Activated CD8-positive, alpha-beta memory T cell treated with anti-CD3 and anti-CD28 coated beads, Interleukin-2, amount 10 ng/mL, durations not matched to agents 7 days and 5 days (primary cell): ENCODE measurements at places on chromosomes 7 and 10. TPM values are rescaled to one million over a fixed set of nuclear protein-coding genes. Genes with fewer than 3 reads are reported as not detected.

The ASB15 gene
- total RNA-seq, result not detected

The CNTNAP2 gene
- total RNA-seq, result not detected

The ZNF736 gene
- 20.1 TPM for total RNA-seq

The STRIP2 gene
- 19.0 TPM for total RNA-seq

- no peaks in the 10 kb centered on the region for H3K36me3 ChIP-seq
- H3K4me3 ChIP-seq, result no peak overlapping the region
- no peaks in the 10 kb centered on the region for H3K27me3 ChIP-seq
- no peak overlapping the region for H3K27ac ChIP-seq
- H3K4me1 ChIP-seq, result no peaks in the 10 kb centered on the region
- no peak for DNase-seq
These were observed 182.7 kb downstream of the CUX1 start for GRCh38 chr7:102000123-102000522.

DNA sequence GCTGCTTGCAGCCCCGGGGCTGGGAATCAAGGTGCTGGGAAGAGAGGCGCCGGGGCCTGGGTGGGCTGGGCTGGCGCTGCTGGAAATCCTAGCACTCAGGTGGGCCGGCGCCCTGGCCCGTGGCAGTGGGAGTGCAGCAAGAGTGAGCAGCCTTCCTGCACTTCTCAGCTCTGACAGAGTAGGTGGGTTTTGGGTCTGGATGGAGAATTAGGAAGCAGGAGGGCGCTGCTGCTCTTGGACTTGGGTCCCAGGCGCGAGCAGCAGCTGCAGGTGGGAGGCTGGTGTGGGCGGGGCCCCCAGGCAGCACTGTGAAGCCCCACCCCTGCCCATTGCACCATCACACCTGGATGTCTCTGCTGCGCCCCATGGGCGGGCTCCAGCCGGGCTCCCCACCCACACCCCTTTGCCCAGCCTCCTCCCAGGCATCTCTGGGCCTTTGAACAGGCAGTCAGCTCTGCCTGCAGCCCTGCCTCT is 6.0 kb downstream of the BRI3 start:
- H3K36me3 ChIP-seq, result peaks cover 4% of the 10 kb centered on the region
- no peaks in the 10 kb centered on the region for H3K27me3 ChIP-seq
- no peak overlapping the region for H3K27ac ChIP-seq
- no peak overlapping the region for H3K4me3 ChIP-seq
- peaks cover 10% of the 10 kb centered on the region for H3K4me1 ChIP-seq

DNA sequence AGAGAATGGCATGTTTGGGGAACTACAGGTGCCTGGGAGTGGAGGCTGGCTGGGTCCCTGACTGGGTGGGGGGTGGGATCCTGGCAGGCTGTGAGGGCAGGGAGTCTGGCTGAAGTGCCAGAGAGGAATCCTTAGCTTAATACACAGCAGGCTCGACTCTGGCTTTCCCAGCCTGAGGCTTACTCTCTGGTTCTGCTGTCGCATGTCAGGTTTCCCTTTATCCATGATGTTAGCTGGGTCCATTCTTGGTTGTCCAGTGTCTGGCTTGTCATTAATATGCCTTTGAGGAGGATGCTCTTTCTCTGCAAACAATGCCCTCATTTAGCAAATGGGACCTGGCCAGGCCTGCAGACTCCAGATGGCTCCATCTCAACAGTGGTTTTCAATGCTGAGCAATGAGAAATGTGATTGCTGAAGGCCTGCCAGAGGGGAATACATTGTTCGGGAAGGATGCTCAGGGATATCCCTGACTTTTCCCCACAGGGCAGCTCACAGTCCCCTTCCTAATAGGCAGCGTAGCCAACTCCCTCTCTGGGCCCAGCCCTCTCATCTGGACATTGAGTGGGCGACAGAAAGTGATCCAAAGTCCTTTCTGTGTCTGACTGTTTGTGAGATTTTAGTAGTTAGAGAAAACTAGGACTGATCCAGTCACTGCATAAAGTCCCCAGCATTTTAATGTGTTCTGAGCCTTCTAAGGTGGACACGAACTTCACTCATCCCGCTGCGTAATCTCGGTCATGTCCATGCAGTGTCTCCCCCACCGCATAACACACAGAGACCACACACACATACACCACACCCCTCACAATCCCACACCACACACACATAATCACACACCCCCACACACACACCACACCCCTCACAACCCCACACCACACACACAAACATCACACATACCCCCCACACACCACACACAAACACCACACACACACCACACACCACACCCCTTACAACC is 124.9 kb downstream of the ANLN start:
- H3K27me3 ChIP-seq, result no peaks in the 10 kb centered on the region
- DNase-seq, result no peak
- H3K36me3 ChIP-seq, result peaks cover 14% of the 10 kb centered on the region

GRCh38 chr7:16420329-16420648 is 1.0 kb downstream of the CRPPA start:
- H3K4me1 ChIP-seq, result peaks cover 28% of the 10 kb centered on the region
- H3K27ac ChIP-seq, result peak overlapping the region; percentile 99
- peak overlapping the region; percentile 81 for H3K4me3 ChIP-seq
- no peak for DNase-seq
- peaks cover 12% of the 10 kb centered on the region for H3K36me3 ChIP-seq

GRCh38 chr7:1933066-1933750 is 263.1 kb downstream of the ELFN1 start:
- H3K4me3 ChIP-seq, result no peak overlapping the region
- DNase-seq, result no peak
- H3K27me3 ChIP-seq, result peaks cover 2% of the 10 kb centered on the region
- H3K36me3 ChIP-seq, result peaks cover 32% of the 10 kb centered on the region

DNA sequence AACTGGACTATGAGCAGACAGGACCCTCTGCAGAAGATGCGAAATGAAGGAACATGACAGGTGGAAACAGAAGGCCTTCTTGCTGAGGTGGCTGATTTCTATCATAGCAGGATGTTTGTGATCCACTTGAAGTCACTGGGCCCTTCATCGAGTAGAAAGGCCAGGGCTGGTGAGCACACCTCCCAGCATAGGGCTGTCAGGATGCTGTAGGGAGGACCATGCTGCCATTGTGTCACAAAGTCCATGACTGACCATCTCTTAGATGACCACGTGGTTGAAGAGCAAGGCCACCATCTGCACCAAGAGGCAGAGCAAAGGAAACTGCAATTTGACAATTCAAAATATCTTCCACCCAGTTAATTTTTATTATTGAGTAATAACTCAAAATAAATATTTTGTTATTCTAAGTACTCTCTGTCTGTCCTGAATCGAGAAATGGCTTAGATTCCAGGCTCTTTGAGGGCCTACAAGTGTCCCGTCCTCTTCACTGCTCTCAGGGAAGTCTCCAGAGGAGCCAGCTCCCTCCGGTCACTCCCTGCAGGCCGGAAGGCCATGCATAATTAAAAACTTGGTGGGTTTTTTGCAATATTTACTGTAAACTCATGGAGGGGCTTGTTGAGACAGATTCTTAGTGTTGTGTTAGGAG is 249.3 kb upstream of the ZMIZ1 start:
- H3K4me3 ChIP-seq, result no peak overlapping the region
- no peak for DNase-seq
- H3K27me3 ChIP-seq, result peaks cover 7% of the 10 kb centered on the region
- no peaks in the 10 kb centered on the region for H3K4me1 ChIP-seq
- H3K36me3 ChIP-seq, result no peaks in the 10 kb centered on the region
- H3K27ac ChIP-seq, result no peak overlapping the region

DNA sequence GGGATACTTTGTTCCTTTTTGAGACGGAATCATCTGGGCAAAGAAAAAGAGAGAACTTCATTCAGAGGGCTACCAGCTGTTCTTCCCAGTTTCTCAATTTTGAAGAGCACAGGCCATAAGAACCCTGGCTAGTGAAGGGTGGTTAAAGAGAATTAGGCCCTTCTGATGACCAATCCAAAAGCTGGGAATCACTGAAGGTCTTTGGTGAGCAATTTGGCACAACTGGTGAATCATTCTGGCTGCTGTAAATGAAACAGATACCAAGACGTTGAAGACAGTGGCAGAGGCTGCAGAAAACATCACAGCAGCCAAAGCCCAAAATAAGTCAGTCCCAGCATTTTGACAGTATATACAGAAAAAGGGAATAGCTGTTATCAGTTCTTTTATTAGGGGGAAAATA is 5.1 kb downstream of the RAPGEF5 start:
- peaks cover 59% of the 10 kb centered on the region for H3K27me3 ChIP-seq
- H3K36me3 ChIP-seq, result peaks cover 2% of the 10 kb centered on the region
- H3K27ac ChIP-seq, result no peak overlapping the region
- DNase-seq, result no peak

- H3K36me3 ChIP-seq, result peaks cover 3% of the 10 kb centered on the region
- peak; percentile 85 for DNase-seq
- peaks cover 54% of the 10 kb centered on the region for H3K4me1 ChIP-seq
- peaks cover 21% of the 10 kb centered on the region for H3K27me3 ChIP-seq
These were observed 29.8 kb downstream of the ADAP1 start for GRCh38 chr7:924541-925231.

DNA sequence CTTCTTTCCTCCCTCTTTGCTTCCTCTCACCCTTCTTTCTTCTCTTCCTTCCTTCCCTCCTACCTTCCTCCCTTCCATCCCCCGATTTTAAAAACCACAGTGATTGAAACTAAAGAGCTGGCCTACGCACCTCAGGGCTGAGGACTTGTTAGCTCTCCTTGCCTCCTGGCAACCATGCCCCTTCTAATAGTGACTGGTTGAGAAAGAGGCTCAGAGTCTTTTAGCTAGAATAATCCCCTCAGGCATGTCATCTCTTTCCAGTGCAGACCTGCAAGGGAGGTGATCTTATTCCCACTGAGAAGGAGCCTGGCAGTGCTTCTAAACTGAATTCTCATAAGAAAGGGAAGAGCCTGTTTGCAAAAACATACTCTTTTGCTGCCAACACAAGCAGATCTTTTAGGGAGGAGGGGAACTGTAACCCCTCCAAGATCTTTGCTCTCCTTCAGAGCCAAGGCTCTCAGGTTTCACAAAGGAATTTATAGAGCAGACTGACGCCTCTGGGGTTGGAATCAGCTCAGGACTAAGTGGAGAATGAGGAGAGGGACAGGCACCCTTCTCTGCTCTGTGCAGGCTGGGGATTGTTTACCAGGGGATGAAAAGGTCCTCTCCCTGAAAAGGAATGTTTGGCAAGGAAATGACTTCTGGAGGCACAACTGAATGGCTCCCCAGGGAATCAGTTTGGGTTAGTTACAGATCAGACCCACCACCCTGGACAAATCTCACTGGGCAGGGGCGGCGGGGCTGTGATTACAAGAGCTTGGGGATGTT is 9.4 kb upstream of the ANKRD1 start:
- H3K27ac ChIP-seq, result no peak overlapping the region
- no peaks in the 10 kb centered on the region for H3K36me3 ChIP-seq
- H3K27me3 ChIP-seq, result peaks cover 56% of the 10 kb centered on the region
- no peak for DNase-seq
- peaks cover under 1% of the 10 kb centered on the region for H3K4me1 ChIP-seq

DNA sequence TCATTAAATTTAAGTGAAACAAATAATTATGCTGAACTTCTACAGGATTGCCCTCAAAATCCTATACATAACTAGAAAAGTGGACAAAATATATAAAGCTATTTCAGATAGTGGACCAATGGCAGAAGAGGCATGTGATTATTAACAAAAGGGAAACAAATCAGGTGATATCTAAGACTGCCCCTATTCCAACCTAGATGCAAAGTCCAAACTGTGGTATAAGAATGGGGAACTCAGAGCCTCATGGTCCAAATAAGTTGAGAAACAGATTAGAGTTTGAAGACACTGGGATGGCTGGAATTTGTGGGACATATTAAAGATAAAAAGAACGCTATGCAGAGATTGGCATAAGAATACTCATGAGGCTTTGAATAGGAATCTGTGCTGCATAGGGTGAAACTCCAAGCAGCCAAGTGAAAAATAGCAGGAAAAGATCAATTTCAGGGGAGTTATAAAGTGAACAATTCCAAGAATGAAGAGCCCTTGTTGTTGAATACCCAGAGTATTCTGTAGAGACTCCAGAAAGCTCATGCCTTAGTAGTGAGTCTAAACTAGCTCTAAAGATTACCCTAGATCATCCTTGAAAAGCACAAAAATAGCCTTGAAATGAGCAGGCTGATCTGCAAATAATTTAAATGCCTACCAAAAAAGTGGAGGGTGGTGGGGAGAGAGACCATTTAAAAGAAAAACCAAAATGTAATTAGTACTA is 152.4 kb downstream of the IMMP2L start:
- H3K4me1 ChIP-seq, result no peaks in the 10 kb centered on the region
- H3K4me3 ChIP-seq, result no peak overlapping the region
- H3K36me3 ChIP-seq, result no peaks in the 10 kb centered on the region
- no peaks in the 10 kb centered on the region for H3K27me3 ChIP-seq
- no peak for DNase-seq

DNA sequence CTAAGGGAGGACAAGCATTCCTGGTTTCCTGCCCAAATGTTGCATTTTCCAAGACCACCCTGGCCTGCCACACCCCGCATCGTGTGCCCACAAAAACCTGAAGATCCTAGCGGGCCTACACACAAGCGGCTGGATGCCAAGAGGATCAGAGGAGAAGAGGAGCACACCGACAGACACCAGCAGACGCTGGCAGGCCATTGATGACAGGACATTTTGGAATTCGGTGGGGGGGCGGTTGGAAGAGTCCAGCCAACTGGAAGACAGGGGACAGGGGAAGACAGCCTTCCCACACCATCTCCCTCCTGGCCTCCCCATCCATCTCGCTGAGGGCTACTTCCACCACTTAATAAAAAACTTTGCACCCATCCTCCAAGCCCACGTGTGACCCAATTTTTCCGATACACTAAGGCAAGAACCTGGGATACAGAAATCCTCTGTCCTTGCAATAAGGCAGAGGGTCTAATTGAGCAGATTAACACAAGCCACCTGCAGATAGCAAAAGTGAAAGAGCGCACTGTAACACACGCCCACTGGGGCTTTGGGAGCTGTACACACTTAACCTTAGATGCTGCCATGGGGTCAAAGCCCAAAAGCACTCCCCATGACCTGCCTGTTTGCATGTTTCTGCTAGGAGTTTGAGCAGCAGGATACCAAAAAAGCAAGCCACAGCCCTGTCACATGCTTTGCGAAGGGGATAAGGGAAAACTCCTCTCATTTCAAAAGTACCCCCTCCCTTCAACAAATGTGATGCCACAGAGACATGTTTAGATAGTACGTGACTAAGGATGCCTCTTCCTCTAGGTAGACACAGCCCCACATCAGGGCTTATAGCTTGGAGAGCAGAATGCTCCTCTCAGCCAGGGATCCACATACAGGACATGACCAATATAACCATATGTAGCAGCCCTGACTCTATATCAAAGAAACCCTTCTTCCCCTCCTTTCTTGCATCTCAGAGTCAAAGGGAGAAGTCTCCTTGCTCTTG is 13.4 kb upstream of the SMNDC1 start:
- H3K36me3 ChIP-seq, result peaks cover 17% of the 10 kb centered on the region
- peaks cover 34% of the 10 kb centered on the region for H3K4me1 ChIP-seq
- no peaks in the 10 kb centered on the region for H3K27me3 ChIP-seq
- H3K27ac ChIP-seq, result no peak overlapping the region
- no peak for DNase-seq
- no peak overlapping the region for H3K4me3 ChIP-seq

DNA sequence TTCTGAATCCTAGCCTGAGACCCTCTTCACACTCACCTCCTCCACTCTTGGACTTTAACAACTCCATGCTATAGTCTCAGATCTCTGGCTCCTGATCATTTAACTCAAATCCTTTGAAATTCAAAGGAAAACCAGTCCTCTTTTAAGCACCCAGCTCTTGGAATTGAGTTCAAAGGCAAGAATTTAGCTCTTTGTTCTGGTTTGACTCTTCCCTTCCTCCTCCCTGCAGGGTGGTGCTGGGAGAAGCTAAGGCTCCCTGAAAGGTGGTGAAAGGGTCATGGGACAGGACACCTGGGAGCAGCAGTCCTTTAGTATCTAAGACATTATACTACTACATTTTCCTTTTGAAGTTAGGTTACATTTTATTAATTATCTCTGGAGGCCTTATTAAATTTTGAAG is 259.4 kb downstream of the CCSER2 start:
- H3K4me1 ChIP-seq, result no peaks in the 10 kb centered on the region
- DNase-seq, result no peak
- H3K27ac ChIP-seq, result no peak overlapping the region
- no peaks in the 10 kb centered on the region for H3K36me3 ChIP-seq
- H3K27me3 ChIP-seq, result no peaks in the 10 kb centered on the region
- no peak overlapping the region for H3K4me3 ChIP-seq
